ENCODE measurements at places on chromosomes 2 and 18.

GRCh38 chr18:54952026-54952425, 7.2 kb downstream of the CCDC68 start:
- DNase-seq: no peak

DNA sequence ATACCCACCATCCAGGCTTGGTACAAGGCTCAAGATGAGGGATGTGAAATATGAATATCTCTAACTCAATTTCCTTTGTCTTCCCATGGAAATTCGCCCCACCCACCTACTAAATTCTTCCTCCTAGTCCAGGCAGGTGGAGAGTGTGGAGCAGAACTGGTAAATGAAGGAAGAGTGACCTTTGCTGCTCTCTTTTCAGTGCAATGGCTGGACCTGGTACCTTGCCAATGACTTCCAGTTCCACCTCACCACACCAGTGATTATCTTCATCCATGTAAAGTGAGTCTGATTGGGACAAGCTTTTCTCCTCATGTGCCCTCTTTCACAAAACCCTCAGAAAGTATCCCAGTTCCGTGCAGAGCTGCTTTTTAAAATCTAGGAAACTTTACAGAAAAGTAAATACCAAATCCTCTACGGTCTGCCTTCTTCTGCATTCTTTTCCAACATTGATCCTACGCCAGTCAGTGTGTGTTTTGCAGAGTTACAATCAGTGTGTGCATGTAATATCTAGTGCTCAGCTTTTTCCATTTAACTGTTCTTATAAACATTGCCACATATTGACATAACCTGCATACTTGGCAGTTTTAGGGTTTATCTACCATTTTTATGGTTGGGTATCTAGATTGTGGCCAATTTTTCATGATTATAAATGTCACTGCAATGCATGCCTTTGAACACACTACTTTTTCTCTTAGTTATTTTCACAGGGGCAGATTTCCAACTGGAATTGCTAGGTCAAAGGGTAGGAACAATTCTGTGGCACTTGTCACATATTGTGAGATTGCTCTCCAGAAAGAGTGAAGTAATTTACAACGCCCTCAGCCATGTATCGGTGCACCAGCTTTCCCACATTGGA, 86.5 kb upstream of the SEC11C start:
- DNase-seq: no peak

DNA sequence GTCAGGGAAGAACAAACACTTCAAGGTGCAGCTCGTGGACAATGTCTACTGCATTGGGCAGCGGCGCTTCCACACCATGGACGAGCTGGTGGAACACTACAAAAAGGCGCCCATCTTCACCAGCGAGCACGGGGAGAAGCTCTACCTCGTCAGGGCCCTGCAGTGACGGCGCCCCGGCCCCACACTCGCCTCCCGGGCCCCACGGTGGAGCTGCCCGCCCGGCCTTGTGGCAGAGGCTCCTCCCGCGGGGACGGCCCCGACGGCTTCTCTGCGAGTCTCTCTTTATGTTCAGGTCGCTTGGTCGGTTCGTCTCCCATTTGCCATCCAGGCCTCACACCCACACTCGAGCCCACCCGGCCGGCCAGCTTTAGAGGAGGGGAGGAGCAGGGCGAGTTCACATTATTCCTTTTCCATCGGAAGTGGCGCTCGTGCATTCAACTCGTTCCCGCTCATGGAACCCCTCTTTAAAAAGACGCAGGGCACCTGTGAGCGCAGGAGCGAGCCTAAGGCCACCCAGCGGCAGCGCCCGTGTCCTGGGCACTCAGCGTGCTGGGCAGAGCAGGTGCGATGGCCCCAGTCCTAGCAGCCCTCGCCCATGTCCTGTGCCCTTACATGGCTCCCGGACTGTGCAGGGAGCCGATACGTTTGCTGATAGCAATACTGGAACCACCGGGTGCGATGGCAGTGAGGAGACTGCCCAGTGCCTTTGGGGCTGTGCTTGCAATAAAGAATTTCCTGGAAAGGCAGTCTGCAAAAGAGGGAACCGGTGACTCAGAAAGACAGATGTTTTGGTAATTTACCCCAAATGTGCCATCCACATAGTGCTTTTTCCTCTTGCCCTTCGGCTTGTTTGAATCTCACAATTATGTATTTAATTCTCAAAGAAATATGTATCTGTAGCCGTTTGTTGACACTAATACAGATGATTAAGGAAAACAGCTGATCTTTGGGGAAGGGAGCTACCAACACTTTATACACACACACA, 148.6 kb downstream of the NCK2 start:
- DNase-seq: no peak

DNA sequence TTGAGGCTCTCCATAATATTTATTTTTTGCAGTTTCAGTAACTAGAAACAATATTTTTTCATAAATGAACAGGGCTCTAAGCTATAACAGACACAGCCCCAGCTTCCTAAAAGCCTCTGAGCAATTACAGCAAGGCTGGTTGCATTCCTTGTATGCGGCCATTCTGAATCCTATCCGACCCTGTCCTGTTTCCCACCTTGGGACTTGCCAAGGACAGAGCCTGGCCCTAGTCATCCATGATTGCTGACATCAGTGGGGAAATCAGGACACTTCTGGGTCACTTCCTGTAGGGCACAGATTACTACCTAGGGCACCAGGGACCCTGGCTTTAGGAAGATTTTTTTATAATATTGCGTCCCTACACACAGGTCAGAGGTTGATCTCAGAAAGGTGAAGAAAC, 5.5 kb downstream of the TMEM177 start:
- no peak for DNase-seq

GRCh38 chr2:37622450-37623100, 48.9 kb downstream of the CDC42EP3 start:
- no peak for DNase-seq

DNA sequence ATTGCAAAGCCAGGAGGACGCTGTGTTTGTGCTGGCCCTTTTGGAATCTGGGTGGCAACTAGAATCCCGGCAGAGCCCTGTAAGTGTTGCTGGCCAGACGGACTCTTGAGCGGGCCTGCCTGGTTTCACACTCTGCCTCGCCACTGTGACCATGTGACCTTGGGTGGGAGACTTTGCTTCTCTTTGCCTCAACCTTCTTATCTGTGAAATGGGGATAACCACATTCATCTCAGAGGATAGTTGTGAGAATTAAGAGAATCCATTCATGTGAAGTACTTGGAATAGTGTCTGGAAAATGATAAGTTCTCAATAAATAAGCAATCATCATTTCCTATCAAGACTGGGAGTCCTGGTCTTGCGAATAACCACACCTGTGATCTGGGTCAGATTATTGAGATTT, 105.6 kb downstream of the LIPG start:
- DNase-seq: no peak

GRCh38 chr2:71190656-71191569, 36.0 kb downstream of the PAIP2B start:
- DNase-seq: no peak

GRCh38 chr2:225100269-225100668, 58.0 kb upstream of the DOCK10 start:
- no peak for DNase-seq

- DNase-seq: no peak
Measured at GRCh38 chr2:88036606-88037005, 19.0 kb downstream of the KRCC1 start.

GRCh38 chr18:14976736-14977430, 228.9 kb downstream of the ANKRD30B start:
- no peak for DNase-seq

GRCh38 chr2:64601034-64601754, 52.5 kb downstream of the SERTAD2 start:
- DNase-seq: no peak

DNA sequence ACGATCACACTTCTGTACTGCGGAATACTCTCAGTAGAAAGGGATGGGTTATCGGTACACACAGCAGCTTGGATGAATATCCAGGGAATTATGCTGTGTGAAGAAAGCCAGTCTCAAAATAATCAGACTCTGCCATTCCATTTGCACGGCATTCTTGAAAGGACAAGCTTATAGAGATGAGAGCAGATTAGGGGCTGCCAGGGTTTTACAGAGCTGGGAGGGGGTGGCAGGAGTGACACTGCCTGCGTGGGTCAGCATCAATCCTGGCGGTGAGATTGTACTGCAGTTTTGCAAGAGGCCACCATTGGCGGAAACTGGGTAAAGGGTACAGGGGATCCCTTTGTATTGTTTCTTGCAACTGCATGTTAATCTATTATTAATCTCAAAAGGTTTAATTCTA, 16.6 kb downstream of the KCNG2 start:
- DNase-seq: no peak

- DNase-seq: no peak
Measured at GRCh38 chr2:25304826-25305596, 36.7 kb downstream of the DNMT3A start.

GRCh38 chr2:46284796-46285195, 12.4 kb upstream of the EPAS1 start:
- peak; percentile 13 for DNase-seq

GRCh38 chr2:96760036-96760985, at the start of gene CNNM4:
Gene CNNM4, plus strand, starts transcription at chr2:96760902. Its CDS starts 98 bp downstream, at chr2:96761000.
- DNase-seq: peak; percentile 90

DNA sequence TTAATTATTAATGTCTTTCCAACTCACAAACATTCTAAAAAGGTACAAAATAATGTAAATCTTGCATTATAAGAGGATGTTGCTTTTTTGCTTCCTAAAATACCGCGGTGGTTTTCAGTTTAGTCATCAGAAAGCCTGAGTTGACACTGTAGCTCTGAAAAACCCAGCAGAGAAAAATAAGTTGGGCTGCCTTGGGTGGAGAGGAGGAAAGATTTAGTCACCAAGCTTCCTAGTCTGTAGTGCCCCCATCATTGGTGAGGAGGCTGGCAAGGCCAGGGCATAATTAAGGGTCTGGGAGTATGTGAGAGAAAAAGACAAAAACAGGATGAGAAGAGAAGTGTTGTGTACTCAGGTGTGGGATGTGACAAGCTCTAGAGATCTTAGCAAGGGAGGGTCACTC, 5.7 kb downstream of the PTPRM start:
- DNase-seq: no peak

DNA sequence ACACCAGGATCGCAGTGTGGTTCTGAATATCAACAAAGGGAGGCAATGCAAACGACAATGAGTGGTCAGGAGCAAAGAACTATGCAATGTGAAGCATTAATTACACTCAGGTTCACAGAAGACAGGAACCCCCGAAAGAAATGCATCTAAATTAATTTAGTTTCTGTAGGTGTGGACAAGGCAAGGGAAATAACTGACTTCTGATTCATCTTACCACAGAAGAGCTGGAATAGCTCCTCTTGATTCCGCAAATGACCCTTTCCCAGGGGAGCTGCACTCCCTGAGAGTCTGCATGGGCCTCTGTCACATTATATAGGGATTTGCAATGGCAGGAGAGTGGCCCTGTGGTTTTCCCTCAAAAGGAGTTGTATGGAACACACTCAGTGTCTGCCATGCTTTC, 263.9 kb upstream of the APCDD1 start:
- no peak for DNase-seq

- no peak for DNase-seq
Measured at GRCh38 chr2:68536000-68536399, 68.6 kb downstream of the APLF start.

DNA sequence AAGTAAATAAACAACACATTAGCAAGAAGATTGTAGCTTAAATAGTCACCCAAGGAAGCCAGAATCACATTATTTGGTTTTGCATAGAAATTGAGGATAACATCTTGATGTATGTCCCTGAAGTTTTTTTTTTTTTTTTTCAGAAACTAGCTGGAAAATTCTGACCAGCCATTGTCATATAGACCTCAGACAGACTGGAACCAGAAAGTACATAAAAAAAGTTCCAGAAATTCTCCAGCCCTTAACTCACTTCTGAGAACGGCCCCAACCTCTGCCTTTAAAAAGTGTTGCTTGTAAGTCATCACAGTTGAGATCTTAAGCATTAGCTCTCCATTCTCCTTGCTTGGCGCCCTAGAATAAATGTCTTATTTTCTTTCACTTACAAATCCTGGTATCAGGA, 350.5 kb downstream of the CCDC85A start:
- DNase-seq: no peak

DNA sequence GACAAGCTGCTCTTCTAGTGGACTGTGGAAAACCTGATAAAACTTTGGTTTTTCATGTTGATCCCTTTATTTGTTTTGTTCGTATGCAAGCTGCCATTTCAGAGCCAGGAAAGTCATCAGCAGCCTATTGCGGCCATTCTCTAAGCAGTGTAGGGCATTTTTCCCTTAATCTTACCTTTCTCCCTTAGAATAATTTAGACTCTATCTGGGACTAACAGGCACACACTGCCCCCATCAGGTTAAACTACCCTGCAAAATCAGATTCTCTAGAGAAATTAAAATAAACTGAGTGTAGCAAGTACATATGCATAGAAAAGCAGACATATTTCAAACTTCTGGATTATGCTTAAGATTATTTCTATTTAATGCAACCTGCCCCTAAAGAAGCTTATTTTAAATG, 347.5 kb downstream of the METTL4 start:
- DNase-seq: no peak

GRCh38 chr18:78737006-78737915, 242.4 kb upstream of the SALL3 start:
- no peak for DNase-seq

GRCh38 chr18:57624988-57625387, 3.4 kb upstream of the NARS1 start:
- DNase-seq: no peak

DNA sequence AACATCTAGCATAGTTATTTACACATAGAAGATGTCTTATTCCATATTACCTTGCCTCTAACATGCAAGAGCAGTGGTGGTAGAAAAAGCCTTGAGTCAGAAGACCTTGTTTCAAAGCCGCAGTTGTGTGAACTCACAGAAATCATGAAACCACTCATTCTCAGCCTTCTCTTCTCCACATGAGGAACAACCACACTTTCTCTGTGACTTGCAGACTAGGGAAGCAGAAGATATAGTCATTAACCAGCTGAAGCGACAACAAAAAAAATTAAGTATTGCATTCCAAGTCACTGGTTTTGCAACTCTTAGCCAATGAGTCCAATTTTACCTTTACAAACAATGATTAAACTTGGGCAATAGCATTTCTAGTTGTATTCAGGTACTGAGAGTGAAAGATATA, 19.0 kb downstream of the TWSG1 start:
- no peak for DNase-seq

DNA sequence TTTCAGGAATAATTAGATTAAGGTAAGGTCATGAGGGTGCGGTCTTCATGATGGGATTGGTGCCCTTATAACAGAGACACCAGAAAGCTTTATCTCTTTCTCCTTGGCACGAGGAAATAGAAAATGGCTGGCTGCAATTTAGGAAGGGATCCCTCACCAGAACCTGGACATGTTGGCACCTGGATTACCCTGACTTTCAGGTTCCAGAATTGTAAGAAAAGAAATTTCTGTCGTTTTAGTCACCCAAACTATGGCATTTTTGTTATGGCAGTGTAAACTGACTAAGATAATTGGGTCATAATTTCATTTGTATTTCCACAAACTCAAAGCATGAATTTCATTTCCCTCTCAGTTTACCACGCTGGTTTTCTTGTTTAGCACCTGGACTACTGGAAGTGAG, 473.6 kb downstream of the PTH2R start:
- DNase-seq: no peak

DNA sequence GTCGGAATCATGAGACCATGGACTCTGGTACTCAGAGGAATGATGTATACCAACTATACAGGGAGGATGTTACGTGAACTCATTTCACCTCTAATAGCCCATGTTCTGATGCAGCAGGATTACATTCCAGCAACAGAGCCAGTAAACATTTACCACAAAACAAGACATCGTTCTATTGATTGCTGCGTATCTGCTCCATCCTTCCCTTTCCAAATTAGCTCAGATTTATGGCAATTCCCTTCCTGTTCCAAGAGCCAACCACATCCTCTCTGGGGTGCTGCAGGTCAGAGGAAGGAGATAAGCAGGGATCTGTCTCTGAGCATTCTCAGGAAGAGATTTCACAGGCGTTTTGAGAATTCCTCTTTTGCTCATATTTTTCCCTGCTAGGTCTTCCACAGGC, 98.3 kb downstream of the KLF7 start:
- no peak for DNase-seq
